Stimulated activated CD4-positive, alpha-beta T cell treated with anti-CD3 and anti-CD28 coated beads, TNF-alpha, amount 100 ng/mL, for 48 hours (primary cell): ENCODE measurements at places on chromosomes 2 and 18.

GRCh38 chr2:200278694-200279316 is 27.7 kb upstream of the SPATS2L start:
- DNase-seq, result no peak

DNA sequence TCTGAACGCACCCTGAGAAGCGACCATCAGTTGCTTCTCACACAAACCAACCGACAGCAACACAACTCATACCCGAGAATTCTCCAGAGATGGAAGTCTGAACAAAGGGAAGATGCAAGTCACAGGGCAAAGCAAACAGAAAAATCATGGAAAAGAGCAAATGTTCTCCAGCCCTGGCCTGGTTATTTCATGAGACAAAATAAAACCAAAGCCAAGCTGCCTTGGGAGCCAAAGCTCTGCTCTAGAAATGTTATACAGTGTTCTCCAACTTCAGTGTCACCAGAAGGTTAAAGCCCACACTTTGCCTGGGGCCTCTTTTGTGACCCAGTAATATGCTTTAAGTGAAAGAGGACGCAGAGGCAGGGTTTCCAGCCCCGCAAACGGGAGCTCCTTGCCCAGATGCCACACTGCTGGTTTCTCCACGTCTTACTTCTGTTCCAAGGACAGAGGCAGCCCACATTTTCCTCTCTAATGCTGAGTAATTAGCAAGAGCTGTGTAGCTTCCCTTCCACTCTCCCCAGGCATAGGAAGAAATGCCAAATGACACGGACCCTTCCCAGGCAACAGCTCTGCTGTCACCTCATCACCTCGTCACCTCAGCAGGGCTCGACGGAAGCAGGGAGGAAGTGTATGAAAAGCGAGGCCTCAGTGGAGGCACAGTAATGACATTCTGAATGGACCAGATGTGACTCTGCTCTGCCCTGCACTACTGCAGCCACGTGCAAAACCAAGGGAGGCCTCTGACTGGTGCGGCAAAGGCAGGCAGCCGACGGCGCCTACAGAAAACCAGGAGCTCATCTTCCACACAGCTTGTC is 64.7 kb downstream of the FBXO15 start:
- peak; percentile 18 for DNase-seq

- DNase-seq, result no peak
Measured at GRCh38 chr2:12686708-12687283, 29.9 kb upstream of the TRIB2 start.

DNA sequence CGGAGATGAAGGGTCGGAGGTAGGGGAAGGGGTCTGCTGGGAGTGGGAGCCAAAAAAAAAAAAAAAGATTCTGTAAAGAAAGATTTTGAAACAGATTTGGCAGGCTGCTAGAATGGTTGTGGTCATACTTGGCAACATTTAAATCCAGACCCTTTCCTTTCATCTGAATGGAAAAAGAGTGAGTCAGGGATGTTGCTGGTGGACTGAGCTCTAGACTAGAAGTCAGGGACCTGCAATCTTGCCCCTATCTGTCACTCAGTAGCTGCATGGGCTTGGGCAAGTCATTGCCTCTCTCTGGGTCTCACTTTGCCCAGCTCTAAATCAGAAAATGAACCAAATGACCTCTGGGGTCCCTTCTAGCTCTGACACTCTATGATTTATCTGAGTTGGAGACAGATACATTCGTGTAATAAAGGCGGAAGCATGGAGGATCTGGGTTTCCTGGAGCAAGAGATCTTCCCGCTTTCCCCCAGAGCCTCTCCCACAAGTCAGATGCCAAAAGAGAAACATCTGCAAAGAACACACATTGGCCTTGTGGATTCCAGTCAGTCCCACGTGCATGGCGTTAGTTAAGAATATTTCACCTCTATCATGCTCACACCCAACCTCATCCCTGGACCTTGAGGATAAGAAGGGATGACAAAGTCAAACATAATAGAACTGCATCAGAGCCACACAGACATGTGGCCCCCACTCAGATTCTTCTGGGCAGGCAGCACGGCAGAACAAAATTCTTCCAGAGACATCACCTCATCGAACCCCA is 58.5 kb downstream of the ADD2 start:
- no peak for DNase-seq

DNA sequence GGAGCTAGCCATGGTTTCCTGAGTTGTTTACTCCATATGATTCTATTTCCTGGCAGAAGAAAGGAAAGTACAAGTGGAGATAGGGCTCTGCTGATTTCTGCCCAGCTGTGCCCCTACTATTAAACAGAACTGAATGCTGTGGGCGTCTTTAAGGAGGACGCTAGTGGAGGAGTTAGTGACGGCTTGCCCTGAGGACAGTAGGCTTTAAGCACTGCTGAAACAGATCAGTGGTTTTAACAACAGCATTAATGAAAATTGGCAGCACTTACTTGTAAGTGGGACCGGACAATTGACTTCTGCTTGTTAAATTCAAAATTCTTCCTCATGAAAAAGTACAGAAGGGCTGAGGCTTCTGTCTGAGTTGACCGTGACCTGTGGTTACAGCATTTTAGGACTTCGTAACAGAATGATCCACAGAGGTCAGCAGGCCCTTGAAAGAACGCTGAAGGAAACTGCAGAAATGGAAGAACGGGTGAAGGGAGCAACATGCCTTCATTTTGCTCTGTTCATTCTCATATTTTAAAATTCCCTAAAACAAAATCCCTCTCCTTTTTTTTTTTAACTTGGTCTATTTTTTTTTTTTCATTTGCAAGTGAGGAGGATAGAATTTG is 80.6 kb upstream of the CCDC195 start:
- no peak for DNase-seq

- no peak for DNase-seq
Measured at GRCh38 chr2:75675908-75676307, 29.3 kb downstream of the MRPL19 start.

DNA sequence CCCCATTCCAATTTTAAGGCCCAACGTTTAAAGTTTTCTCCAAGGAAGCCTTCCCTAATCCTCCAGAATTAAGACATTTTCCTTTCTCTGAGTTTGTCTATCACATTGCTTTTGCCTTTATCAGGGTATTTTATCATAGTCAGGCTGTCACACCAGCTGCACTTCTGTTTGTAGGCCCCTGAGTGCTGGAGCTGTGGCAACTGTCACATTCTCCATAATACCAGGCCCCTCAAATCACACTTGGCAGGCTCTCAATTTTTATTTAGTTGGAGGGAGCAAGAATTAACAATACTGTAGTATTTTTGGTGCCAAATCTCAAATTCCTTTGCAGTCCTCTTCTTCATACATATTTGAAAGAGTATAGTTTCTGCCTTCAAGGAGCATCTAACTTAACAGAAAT is 122.2 kb downstream of the FSHR start:
- no peak for DNase-seq

GRCh38 chr18:7987284-7987976 is 420.3 kb downstream of the PTPRM start:
- DNase-seq, result no peak

DNA sequence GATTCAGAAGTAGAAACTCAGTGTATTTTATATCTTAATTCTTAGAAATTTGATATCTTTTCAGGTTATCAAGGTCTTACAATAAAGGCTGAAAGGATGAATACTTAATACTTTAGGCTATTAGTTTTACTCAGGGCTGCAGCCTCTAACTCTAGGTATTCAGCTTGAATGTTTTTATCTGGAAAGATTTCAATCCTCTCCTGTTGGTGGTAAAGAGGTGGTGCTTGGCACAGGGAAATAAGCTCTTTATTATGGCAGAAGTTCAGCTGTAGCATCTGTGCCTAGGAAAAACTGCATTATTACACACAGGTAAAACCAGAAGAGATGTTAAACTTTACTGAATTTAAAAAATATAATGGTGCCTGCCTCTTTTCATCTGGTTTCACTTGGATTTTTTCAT is 11.1 kb downstream of the ACVR2A start:
- DNase-seq, result no peak

GRCh38 chr2:134463699-134464022 is 209.8 kb downstream of the MGAT5 start:
- DNase-seq, result no peak

DNA sequence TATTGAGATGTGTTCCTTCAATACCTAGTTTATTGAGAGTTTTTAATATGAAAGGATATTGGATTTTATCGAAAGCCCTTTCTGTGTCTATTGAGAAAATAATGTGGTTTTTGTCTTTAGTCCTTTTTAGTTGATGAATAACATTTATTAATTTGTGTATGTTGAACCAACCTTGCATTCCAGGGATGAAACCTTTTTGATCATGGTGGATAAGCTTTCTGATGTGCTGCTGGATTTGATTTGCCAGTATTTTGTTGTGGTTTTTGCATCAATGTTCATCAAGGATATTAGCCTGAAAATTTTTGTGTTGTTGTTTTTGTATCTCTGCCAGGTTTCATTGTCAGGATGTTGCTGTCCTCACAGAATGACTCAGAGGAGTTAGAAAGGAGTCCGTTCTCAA is 1710.4 kb downstream of the SUCLG1 start:
- DNase-seq, result no peak
